ENCODE measurements at places on chromosomes 7 and 10. TPM values are rescaled to one million over a fixed set of nuclear protein-coding genes. Genes with fewer than 3 reads are reported as not detected.

DGKI gene
- total RNA-seq, result 6.3 TPM

ACSM6 gene
- total RNA-seq, result not detected

PANK1 gene
- total RNA-seq, result 7.9 TPM

GPR15LG gene
- not detected for total RNA-seq

RET gene
- total RNA-seq, result 0.79 TPM

SYT15B gene
- 1.5 TPM for total RNA-seq

CRYGN gene
- total RNA-seq, result not detected

SEMA3E gene
- 3.7 TPM for total RNA-seq

SLC29A3 gene
- total RNA-seq, result 3.4 TPM

RPP30 gene
- 24.9 TPM for total RNA-seq

RSPH10B2 gene
- total RNA-seq, result 0.29 TPM

COL28A1 gene
- 0.11 TPM for total RNA-seq

NPTX2 gene
- total RNA-seq, result 2.4 TPM

GBX1 gene
- total RNA-seq, result not detected

C7orf33 gene
- not detected for total RNA-seq

OPN1SW gene
- total RNA-seq, result not detected

AKR1C4 gene
- total RNA-seq, result not detected

PRRT4 gene
- 0.62 TPM for total RNA-seq

ADIRF gene
- not detected for total RNA-seq

MET gene
- total RNA-seq, result 8.2 TPM

LAMB1 gene
- 403 TPM for total RNA-seq

IDI2 gene
- total RNA-seq, result not detected

HECW1 gene
- 3.3 TPM for total RNA-seq

H2BK1 gene
- not detected for total RNA-seq

CFAP43 gene
- total RNA-seq, result 0.24 TPM

GATAD1 gene
- total RNA-seq, result 23.1 TPM

SH2D4B gene
- not detected for total RNA-seq

HEPACAM2 gene
- not detected for total RNA-seq

AKAP9 gene
- total RNA-seq, result 55.6 TPM

HKDC1 gene
- 4.2 TPM for total RNA-seq

DOCK4 gene
- total RNA-seq, result 31.4 TPM

VPS37D gene
- 3.6 TPM for total RNA-seq

OTUD1 gene
- 5.5 TPM for total RNA-seq

SLC26A3 gene
- not detected for total RNA-seq
